ENCODE measurements at places on chromosomes 12 and 14.

DNA sequence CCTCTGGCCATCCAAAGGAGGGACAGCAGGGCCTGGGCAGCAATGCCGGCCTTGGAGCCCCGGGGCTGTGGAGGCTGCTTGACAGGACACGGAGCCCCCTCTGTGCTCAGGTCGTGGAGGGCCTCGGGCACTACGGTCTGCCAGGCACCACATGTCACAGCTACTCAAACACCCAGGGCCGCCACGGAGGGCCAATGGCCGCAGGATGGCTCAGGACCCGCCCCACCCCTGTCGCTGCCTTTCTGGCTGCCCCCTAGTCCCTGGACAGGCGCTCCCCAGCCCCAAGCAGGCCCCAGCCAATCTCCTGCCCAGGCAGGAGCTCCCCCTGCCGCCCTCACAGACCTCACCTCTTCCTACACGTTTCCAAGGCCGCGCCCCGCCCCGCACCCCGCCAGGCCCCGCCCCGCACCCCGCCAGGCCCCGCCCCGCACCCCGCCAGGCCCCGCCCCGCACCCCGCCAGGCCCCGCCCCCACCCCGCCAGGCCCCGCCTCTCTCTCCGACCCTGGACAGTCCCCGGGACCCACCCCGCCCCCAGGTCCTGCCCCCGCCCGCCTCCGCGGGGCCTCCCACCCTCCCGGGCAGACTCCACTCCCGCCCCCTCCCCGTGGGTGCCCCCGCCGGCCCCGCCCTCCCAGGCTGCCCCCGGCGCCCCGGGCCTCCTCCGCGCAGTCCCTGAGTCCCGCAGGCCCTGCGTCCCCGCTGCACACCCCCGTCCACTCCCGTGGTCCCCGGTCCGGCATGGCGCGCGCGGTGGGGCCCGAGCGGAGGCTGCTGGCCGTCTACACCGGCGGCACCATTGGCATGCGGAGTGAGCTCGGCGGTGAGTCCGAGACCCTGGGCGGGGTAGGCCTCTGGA lies at the start of gene ASPG:
TSS of gene ASPG (plus strand) at position 669 of the 857 bp plus-strand sequence. CDS start at position 740, 71 bp downstream.
- DNase-seq = no peak

DNA sequence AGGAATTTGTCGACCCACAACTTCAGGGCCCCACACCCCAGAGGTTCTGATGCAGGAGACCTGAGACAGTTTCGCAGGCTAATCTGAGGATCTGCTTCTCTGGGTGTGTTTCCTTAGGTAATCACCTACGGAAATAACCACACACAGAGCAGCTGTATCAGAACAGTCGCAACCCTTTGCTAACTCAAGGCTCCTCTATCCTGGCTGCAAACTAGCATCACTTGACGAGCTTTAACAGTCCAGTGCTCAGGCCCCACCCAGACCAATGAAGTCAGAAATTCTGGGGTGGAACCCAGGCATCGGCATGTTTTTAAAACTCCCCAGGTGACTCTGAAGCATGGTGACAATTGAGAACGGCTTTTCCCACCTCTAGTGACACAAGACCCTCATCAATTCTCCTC lies 20.7 kb downstream of the SLC7A7 start:
- no peak for DNase-seq

- peak; percentile 40 for DNase-seq
Measured at GRCh38 chr12:109308534-109309380, at the start of gene FOXN4. TSS of gene FOXN4 (minus strand) at chr12:109309284. CDS start at chr12:109308321, 963 bp downstream.

DNA sequence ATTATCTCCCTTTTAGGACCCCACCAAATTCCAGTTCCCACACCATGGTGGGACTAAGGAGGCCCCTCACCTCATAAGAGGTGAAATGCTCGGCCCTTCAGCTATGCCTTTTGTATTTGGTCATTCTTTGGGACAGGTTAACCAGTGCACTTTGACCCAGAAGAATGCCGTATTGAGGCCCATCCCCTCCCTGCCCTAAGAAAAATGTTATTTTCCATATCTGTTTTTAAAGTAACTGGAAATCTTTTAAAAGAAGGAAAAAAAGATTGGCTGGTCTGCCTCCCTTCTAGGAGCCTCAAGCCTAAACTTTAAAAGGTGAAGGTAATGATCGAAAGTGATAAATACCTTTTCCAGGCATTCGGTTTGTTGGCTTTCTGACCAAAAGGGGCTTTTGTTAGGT lies 5.7 kb upstream of the HOXC13 start:
- DNase-seq = no peak

DNA sequence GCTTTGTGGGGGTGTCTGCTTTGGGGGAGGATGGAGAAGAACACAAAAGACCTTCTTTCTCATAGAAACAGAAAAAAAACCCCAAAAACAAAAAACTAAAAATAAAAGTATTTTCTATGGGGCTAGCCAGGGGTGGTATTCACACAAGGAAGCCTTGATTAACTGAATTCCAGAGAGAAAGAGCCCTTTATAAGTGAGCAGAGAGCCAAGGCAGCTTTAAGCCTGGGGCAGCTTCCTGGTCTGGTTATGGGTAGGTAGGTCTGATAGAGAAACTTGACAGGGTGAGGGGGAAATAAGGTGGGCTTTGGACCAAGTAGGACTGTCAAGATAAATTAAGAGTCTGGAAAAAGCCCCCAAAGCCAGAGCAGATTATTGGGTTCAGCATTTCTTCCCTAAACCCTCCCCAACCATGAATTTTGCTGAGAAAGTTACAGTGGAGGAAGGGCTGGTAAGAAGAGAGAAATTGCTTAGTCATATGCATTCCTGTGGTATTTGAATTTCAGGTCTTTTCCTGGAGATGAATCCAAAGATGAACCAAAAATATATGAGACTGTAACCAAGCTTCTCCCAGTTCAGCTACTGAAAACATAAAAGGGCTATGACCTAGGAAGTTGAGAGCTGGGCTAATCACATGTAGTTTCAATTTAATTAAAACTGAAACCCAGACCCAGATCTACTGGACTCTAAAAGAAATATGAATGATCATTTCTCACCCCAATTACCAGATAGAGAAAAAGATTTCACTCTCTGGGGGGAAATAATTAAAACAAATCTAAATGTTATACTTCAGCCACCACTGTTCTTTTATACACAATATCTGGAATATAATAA lies 144.8 kb downstream of the TBC1D30 start:
- no peak for DNase-seq

DNA sequence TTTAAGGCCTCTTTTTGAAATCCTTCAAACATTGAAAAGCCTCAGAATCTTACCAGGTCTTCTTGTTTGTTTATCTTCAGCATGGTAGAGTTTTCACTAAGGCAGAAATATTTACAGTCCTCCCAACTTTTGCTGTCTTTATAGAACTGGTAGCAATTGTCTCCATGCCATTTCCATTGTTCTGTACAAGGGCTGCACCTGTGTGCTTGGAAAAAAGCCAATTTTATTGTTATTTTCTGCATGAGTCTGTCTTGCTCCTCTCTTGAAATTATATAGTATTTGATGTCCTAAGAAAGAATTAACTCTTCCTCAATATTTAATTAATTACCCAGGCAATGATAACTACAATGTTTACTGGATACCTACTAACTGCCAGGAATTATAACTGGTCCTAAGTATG lies 23.3 kb downstream of the CLEC1A start:
- DNase-seq = no peak

GRCh38 chr12:124715121-124715990 lies 147.9 kb upstream of the NCOR2 start:
- DNase-seq = no peak

DNA sequence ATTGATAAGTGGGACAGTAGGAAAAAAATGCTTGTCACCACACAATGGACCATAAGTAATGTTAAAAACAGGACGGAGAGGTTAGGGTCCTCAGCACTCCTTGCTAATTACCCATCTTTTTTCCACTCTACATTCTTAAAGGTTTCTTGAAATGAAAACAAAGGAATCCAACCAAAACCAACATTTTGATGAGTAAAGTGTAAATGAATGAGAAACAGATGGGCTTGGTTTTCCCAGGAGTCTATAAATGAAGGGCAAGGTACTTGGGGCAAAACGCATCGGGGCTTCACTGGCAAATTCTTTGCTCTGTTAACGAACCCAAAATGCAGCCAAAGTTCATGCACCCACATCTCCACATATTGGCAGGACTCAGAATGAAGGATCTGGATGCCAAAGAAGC lies 129.2 kb upstream of the BMP4 start:
- DNase-seq = no peak
